ENCODE measurements at places on chromosomes 16 and 17.
A peak's percentile ranks its signal among the peaks of the same experiment; 100 is the strongest.

DNA sequence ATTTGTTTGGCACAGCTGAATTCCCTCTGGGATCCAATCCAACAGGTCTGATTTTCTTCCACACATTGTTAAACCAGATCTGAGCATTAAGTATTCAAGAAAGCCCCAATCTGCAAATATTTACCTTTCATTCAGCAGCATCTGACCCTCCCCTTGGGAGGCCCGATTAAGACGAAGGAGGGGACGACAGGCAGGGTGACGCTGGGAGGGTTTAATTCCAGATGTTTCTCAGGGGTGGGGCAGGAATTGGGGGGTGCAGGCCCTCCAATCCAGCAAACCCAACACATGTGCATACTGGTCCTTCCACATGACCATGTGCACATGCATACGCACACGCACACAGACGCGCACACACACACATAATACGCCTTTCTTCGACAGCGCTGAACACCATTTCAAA is 240.5 kb downstream of the GSG1L start:
- DNase-seq, result no peak

- DNase-seq, result no peak
Observed at GRCh38 chr16:23348579-23349469, 46.7 kb downstream of the SCNN1B start.

DNA sequence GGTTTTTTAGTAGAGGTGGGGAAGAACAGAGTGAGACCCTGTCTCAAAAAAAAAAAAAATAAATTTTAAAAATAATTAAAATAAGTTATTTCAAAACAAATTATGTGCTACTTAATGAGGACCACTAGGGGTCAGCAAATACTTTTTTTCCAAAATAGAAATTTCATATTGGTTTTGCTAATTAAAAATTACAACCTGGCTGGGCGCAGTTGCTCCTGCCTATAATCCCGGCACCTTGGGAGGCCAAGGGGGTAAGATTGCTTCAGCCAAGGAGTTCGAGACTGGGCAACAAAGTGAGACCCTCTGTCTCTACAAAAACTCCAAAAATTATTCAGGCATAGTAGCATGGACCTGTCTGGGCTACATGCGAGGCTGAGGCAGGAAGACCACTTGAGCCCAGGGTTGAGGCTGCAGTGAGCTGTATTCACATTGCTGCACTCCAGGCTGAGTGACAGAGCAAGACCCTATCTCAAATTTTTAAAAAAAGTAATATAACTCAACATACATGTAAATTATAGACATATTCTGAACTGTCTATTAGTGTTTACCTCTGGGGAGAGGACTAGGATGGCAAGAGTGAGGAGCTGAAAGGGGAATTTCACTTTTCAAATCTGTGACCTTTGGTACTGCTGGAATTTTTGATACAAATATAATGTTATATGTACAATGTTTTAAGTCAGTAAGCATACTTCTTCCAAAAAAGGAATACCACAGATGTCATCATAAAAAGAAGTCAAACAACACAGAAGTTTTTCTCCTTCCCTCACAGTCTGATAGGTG is 8.1 kb downstream of the MEIOB start:
- no peak for DNase-seq

DNA sequence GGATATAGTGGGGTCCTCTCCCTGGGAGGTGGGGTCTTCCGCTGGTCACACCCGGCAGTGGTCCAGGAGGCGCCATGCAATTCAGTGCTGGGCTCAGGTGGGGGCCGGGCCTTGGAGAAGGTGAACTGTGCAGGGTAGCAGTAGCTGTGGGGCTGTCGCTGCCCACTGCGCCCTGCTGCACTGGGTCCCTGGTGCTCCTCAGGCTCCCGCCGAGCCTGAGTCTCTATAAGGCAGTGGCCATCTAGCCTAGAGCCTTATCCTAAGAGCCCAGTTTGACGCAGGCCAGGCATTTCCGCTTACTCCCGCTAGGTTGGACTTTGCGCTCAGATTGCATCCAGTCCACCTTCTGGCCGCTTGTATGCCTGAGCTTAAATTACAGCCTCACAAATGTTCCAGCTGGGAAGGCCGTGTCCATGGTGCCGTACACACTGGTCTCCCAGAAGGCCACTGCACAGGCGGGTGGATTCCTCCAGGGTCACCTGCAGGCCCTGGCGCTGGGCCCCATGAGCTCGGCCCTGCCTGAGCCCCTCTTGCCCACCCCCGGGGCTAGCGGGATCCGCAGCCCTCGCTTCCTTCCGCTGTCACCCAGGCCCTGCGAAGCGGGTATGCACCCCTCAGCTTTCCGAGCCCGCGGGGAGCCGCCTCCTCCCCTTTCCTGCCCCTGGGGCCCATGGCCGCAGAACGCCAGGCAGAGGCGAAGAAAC is 1762.2 kb downstream of the TP53TG3F start:
- no peak for DNase-seq

DNA sequence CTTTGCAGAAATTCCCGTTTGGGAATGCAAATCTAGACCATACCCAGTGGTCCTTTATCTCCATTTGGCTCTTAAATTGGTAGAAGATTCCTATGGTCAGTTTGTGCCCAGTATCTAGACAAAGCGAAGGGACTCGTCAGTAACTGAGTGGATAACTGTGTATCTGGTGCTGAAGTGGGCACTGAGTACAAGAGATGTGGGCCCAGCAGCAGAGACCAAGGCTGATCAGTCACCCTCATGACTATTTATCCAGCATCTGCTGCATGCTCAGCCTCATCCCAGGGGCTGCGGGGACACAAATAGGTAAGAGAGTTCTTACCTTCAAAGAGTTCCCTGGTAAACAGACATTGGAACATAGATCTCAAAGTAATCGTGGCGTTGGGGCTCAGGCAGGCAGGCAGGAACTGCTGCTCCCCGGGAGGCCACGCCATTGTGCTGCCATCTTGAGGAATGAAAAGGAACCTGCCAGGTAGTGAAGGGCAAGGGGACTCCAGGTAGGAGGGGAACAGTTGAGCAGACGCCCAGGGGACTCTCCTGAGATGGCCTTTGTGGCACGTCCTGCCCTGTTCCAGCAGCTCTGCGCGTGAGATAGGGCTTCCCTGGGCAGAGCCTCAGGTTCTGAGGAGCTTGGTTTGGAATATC is 10.3 kb downstream of the NT5M start:
- no peak for DNase-seq

DNA sequence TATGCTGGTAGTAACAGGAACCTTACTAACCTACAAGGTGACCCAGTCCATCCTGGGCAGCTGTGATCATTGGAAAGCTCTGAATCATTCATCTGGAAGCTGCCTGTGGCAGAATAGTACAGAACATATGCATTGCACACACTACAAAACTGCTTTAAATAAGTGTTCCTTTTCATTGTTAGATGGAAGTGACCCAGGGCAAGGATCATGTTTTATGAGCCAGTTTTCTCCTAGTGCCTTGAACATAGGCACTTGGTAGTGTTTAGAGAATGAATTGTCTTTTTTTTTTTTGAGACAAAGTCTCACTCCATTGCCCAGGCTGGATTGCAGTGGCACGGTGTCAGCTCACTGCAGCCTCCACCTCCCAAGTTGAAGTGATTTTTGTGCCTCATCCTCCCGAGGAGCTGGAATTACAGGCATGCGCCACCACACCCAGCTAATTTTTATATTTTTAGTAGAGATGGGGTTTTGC is 55.4 kb downstream of the TENT4B start:
- DNase-seq, result no peak

GRCh38 chr16:79210607-79211006 is 389.9 kb downstream of the MAF start:
- DNase-seq, result no peak

DNA sequence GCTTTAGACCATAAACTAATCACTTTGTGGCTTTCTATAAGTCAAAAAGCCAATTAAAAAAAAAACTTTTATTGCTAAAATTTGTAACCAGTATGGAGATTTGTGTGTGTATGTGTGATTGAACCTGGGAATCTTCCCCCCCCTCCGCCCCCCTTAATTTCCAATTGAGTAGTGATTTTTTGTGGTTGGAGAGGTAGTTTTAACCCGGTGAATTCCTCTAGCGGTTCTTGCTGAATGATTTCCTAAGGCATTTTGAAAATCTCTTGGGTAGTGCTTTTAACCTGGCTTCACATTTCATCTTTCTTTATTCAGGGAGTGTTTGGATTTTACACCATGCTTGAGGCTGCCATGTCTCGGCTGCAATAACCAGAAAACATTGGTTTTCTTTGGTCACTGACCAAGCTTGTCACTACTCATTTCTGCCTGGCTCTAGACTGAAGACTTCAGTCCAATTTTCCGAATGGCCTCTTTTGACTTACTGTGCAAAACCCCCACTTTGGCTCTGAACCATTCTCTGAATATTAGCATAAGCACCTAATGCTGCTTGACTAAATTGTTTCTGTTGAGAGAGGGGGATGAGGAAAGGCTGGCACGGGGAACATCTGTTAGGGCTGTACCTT is 35.6 kb downstream of the PRKCA start:
- no peak for DNase-seq

DNA sequence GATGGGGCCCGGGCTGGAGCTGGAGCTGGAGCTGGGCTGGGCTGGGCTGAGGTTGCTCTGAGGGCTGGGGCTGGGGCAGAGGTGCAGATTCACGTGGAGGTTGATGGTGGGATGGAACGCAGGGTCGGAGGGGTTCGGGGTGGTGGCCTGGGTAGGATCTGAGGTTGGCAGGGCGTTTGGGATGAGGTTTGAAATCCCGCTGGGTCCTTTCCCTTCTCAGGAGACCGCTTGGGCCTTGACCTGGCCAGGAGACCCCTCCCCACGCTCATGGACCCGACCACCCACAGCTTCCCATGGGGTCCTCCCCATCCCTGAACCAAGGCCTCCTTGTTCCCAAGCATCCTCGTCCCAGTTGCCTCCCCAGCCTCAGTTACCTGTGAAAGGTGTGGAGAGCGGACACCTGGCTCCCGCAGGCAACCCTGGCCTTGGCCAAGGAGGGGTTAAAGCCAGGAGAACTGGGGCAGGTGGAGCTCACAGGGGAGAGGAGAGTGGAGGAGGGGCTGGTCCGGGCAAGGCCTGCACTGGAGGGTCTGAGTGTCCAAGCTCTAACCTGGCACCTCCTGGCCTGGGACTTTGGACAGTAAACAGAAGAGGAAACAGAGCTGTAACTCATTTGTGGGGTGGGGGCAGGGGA is at the start of gene ASGR2:
Gene ASGR2, minus strand, starts transcription at position 582 of the 634 bp plus-strand sequence. CDS start 582 bp downstream, outside the sequence.
- no peak for DNase-seq

DNA sequence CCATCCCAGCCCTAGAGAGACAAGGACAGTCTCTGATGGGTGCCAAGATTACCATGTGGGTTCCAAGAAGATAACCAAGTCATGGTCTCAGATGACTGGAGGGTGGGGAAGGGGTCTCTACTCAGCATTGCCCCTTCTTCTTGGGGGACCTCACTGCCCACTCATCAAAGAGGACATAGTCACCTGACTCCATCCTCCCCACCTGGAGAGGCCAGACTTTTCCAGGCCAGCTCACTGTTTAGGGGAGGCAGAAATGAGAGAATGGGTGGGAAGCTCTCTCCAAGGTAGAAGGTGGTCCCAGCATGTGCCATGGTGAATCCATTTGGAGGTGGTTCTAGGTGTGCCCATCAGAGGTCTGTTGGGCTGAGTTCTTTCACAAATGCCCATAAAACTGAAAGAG is 20.7 kb upstream of the IL21R start:
- DNase-seq, result no peak

DNA sequence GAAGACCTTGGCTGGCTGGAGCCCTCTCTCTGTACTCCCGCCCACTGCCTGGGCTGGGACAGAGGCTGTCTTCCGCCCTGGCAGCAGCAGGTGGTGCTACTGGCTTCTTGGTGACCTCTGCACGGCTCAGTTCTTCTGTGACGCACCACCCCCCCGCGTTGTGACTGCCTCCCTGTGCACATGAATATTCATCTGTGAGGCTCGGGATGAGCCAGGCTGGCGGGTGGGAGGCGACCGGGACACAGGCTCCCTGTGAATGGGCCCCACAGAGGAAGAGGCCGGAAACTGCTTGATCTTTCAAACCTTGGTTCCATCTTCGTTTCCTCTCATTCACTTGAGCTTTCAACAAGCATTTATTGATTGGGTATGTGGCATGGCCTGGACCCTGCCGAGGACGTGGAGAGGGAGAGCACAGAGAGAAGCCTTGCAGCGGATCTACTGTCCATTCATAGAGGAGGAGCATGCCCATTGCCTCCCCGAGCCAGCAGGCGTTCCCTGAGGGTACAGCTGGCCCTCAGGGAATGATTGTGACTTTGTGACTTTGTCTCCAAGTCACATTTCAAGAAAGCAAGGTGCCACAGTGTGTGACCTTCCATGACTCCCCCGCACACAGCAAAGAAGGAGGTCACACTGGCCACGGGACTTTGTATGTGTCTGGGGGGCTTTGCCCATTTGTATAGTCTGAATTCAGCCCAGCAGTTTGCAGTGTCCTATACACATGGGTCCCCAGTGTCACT is 45.0 kb downstream of the B9D1 start:
- peak; percentile 44 for DNase-seq

GRCh38 chr17:49508866-49509587 is 13.9 kb downstream of the NGFR start:
- no peak for DNase-seq

DNA sequence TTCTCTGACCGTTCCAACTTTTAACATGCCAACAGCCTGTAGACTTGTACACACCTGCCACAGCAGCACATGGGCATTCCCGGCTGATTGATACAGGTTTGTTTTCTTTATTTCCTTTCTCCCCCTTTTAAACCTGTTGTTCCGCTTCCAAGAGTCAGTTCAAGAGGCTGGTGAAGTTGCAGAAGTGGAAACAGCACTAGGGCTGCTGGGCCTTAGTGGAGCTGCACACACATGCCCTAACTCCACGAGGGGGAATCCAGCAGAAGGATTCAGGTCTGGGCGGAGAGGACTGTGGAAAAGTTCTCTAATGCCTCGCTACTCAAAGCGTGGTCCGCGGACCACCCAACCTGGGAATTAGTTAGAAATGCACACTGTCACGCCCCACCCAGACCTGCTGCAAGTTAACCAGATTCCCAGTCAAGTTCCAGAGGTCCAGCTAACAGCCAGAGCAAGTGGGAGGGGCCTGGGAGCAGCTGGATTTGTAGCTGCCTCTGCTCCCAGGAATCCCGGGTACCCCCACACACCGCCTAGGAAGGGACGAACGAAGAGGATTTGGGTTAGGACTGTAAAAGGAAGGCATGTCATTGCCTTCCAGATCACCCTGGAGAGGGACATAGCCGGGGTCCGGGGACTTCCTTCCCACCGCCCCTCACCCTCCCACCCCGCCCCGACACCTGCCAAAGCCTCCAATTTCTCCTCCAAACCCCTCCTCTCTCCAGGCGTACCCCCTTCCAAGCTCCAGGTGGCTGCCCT is 542 bp downstream of the SLC39A11 start:
- peak; percentile 30 for DNase-seq

- DNase-seq, result peak; percentile 63
Observed at GRCh38 chr16:17359788-17360390, 110.9 kb downstream of the XYLT1 start.

DNA sequence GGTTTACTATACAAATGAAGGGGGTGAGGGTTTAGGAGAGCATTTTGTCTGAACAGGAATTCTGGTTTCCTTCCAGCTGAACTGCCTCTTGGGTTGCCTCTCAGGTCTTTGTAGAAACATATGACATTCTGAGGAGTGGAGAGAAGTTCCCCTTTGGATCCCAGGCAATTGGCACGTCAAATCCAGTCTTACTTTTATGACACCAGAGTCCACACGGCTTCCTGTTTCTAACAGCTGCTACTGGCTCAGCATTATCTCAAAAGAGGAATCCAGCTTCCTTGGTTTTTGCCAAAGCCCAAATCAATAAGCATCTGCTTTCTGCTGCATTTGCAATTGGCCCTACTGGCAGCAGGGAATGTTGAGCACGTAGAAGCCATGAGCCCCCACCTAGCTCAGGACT is 97.6 kb upstream of the FAM20A start:
- no peak for DNase-seq

- no peak for DNase-seq
Observed at GRCh38 chr17:51486091-51486490, 225.7 kb downstream of the UTP18 start.

- DNase-seq, result no peak
Observed at GRCh38 chr16:11051879-11052808, 107.8 kb downstream of the CLEC16A start.

GRCh38 chr17:57071991-57072944 is 12.8 kb upstream of the AKAP1 start:
- DNase-seq, result no peak

Data from DMS 273 treated with DMSO at 0.1 percent for 48 hours (cell line).